ENCODE measurements at places on chromosomes 1 and 21. TPM values are rescaled to one million over a fixed set of nuclear protein-coding genes. Genes with fewer than 3 reads are reported as not detected.

CADM3 gene
- total RNA-seq = 7.2 TPM

LCE3E gene
- total RNA-seq = not detected

DNA sequence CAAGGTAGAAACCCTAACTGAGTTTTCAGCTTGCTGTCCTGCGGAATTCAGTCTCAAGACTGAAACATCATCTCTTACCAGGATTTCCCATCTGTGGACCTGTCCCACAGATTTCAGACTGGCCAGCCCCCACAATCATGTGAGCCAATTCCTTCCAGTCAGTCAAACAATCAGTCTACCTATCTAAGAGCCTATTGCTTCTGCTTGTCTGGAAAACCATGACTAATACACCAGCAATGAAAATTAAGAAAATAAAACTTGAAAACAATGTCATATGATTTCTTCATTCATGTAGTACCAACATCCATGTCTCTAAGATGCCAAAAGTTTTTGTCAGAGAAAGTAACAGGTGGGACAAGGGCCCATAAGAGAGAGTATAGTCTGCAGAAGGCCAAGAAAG, 57.6 kb upstream of the CRB1 start:
- DNase-seq = no peak

DNA sequence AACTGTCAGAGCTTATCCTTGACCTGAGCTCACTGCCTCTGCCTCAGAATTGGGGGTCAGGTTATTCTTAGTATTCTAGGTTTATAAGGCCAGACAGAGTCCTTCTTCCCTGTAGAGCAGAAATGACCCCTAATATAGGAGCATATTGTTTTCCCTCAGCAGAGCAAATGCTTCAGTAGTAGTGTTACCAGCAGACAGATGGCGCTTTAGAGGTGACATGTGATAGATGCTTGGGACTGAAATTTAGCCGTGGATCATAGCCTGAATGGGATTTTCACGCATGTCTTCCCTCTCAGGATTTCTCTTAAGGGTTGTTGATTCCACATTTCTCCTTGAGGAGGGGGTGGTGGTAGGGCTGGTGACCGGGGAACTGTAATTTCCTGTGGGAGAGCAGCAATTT, 24.5 kb downstream of the ADARB1 start:
- DNase-seq = no peak

DNA sequence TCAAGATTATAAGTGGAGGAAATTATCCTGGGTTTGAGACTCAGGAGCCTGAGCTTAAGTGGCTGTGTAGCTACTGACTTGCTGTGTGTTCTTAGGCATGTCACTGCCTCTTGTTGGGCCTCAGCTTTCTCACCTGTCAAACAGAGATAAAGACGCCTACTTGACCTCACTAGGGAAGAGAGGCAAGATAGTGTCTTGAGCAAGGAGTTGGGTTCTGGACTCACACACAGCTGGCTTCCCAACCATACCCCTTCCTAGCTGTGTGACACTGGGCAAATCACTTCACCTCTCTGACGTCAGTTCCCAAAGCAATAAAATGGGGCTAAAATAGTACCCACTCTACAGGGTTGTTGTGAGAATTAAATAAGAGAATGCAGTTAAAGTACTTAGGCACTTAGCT, 11.6 kb upstream of the EPB41 start:
- DNase-seq = no peak

PROK1 gene
- total RNA-seq = not detected

GRCh38 chr1:20484519-20485462, 1.2 kb downstream of the CAMK2N1 start:
- no peak for DNase-seq

GRCh38 chr1:204225841-204226735, 12.3 kb upstream of the GOLT1A start:
- peak; percentile 84 for DNase-seq

DNA sequence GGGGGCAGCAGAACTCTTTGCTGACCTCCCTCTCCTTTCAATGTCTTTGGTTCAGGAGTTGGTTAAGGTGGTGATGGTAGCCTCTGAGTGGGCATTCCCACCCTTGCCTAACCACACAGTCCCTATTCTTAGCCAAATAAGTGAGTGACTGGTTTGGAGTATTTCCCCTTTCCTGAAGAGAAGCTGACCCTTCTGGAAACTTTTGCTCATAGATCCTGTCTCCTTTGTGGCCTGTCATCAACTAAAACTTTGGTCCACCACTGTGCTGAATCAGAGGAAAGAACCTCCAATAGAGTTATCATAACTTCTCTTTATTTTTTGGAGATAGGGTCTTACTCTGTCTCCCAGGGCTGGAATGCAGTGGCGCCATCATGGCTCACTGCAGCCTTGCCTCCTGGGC, 31.1 kb downstream of the C1orf21 start:
- DNase-seq = no peak

- no peak for DNase-seq
These were observed 28.4 kb downstream of the RNF11 start for GRCh38 chr1:51264451-51264850.

DNA sequence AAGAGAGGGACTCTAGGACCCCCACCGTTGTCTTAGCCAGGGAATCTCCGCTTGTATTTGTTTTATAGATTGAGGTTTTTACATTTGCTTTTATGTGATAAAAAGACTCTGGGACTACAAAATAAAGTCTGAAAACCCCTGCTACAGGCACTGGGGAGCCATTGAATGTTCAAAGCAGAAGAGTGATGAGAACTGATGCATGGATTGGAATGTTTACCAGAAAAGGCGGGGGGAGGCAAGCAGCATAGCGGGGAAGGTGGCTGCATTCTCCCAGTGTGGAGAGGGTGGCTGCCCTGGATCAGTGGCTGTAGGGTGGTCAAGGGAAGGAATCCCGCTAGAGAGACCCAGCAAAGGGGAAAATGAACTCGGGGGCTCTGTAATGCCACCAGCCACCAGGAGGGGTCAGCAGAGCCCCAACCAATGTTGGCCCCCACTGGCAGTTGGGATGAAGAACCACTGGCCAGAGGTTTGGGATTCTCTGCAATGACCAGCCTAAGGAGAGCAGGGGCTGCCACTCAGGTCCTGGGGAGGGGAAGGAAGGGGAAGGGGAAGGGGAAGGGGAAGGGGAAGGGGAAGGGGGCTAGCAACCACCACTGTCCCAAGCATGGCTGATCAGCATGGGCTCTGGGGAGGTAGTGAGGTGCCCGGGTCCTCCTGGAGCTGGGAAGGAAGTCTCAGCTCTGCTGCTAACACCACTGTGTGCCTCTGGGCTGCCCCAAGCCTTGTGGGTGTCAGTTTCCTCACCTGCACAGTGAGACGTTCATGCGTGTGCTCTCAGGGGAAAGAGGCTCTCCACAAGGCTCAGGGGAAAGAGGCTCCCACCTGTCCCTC, 19.2 kb upstream of the PEF1 start:
- peak; percentile 46 for DNase-seq

- no peak for DNase-seq
These were observed 59.4 kb downstream of the PAPPA2 start for GRCh38 chr1:176522310-176522845.

DNA sequence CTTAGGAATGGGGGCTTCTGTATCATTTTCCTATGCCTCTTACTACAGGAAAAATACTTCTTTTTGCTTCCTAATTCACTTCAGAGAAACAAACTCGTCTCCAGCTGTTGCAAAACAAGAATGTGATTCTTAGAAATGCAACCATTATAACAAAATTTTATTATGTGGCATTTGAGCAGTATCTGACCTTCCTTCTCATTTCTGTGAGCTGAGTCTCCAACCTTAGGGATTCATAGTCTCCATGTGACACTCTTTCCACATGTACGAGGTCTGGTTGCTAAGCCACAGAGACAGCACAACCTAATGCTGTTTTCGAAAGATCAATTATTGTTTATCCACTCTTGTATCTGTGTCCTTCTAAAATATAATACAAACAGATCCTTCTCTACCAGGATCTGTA, 75.3 kb upstream of the RGS4 start:
- DNase-seq = no peak

Measured in Peyer's patch (tissue), 4 donors.